NCI-H510A treated with DMSO at 0.1 percent for 48 hours (cell line): ENCODE measurements at places on chromosomes 7 and 10.

- no peak for DNase-seq
These were observed 49.5 kb upstream of the PPP2R2D start for GRCh38 chr10:131851346-131851745.

- DNase-seq = peak; percentile 98
These were observed 28.0 kb upstream of the COBL start for GRCh38 chr7:51344406-51345138.

DNA sequence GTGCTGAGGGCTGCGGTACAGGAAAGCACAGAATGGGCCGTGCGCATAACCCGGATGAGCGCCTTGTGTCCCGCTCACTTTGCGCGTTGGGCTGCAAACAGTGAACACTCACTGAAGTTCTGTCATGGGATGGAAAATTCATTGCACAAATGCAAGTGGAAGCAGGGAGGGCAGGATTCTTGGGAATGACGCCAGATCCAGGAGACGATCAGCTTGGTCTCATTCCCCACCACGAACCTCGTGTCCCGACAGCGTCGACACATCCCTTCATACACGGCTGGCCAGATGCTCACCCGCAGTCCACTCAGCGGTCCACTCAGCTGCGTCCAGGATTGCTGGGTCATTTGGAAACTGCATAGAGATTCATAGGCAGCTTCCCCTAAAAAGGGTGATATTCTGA, 607.1 kb downstream of the SDK1 start:
- no peak for DNase-seq

- DNase-seq = no peak
These were observed 527.1 kb downstream of the GFRA1 start for GRCh38 chr10:115745943-115746342.

DNA sequence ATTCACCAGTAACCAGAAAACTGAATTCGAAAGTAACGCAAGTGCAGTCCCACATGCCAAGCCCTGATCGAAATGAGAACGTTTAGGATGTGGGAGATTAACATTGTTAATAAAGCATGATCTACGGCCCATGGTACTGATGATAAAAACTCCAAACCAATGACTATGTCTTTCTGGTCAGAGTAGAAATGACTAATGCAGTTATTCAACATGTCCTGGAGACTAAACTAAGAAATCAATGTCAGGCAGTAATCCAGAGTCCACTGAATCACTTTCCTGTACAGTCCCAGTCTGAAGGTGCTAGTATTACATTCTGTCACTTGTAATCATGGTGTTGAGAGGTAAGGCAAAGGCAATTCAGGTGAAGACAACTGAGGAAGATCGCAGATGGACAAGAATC, 14.4 kb downstream of the NPSR1 start:
- no peak for DNase-seq

DNA sequence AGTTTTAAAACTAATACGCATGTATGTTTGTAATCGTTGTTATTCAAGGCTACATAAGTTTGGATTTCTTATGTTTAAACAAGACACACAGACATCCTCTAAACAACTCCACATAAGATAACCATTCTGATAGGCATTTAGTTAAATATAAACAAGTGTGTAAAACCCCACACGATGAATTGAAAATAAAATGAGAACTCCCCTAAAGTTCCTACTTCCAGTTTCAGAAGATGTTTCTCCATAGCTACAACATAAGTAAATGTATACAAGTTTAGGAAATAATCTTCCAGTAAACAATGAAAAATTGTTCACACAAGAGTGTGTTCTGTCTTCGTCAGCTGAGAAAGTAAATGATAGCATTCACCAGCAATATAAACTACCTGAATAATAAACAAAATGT, 246.8 kb downstream of the RNLS start:
- no peak for DNase-seq

DNA sequence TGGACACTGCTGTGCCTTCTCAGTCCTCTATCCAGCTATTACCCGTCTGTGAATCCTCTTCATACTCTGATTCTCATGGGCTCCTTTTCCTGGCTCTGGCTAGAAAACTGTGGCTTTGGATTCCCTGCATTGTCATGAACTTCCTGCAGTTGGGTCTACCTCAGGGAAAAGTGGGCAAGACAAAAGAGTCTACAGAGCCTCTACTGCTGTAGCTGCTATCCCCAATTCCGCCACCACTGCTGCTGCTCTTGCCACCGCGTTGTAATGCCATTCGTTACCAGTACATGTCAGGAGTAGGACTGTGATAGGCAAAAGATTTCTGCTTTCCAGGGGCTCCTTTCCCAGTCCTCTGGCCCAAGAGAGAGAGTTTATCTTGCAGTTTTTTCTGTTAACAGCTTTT, 23.9 kb upstream of the PPP1R17 start:
- DNase-seq = no peak

DNA sequence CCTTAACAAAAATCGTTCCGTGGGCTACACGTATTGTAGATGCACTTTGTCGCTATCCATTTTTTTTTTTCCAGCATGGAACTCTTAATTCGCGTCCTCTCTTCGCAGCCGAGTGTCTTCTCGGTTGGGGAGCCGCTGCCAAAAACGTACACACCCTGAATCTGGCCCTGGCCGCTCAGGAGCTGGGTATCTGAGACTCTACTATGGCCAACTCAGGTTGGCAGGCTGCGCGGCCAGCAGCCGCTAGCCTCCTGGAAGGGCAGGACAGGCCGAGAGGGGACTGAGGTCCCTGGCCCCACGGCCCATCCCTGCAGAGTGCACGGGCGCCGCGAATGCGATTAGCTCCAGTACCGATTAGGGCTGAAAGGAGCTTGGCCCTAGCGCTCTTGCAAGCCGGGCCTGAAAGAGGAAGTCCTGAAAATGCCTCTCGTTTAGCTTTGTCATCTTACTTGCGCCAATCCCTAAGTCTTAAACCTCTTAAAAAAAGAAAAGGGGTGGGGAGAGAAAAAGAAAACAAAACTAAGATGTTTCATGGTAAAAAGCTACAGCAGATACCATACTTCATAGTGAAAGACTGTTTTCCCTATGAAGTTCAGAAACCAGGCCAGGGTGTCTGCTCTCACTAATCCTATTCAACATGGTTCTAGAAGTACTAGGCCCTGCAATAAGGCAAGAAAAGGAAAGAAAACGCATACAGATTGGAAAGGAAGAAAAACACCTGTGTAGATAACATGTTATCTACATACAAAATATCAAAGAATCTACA, 113.2 kb upstream of the RHEB start:
- no peak for DNase-seq

DNA sequence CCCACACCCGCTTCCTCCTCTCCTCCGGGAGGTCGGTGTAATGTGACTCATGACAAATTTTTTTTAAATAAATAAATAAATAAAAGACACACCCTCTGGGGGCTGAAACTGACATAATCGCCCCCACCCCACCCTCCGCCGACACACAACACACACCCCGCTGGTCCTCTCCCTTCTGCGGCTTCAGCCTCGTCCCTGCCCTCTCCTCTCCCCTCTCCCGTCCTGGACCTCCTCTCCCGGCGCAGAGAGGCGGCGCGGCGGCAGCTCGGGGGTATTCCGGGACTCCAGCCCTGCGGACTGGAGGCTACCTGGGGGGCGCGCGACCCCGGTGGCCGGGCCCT, 686 bp downstream of the ABI1 start:
- DNase-seq = peak; percentile 35

- DNase-seq = no peak
These were observed 168.6 kb downstream of the PRKCQ start for GRCh38 chr10:6411436-6411835.

- no peak for DNase-seq
These were observed 231.0 kb downstream of the DIP2C start for GRCh38 chr10:458421-458851.

GRCh38 chr7:92769394-92769699, 67.0 kb downstream of the CDK6 start:
- DNase-seq = no peak

- no peak for DNase-seq
These were observed 12.6 kb downstream of the YKT6 start for GRCh38 chr7:44213206-44213876.
